ENCODE measurements at places on chromosomes 1 and 21.

- no peak for DNase-seq
Measured at GRCh38 chr1:27591622-27592021, 12.3 kb downstream of the AHDC1 start.

DNA sequence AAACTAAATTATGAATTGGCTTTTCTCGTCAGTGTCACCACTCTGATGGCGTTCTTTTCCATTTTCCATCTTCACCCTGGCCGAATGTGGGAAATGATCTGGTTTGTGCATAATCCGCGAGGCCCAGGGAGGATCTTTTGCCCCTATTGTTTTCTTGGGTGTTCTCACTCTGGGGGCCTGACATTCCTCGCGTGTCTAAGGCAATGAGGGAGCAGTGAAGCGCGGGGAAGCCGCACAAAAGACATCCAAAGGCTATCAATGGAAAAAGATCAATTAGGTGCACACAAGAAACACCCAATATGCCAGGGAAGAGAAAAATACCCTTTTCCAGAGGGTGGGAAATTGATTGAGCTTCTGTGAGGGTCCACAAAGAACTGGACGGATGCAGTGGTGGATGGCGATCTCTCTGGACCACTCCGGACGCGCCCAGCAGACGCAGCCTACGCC lies 941 bp upstream of the C1orf21 start:
- no peak for DNase-seq

- no peak for DNase-seq
Measured at GRCh38 chr21:15534450-15534886, 195.3 kb upstream of the USP25 start.

DNA sequence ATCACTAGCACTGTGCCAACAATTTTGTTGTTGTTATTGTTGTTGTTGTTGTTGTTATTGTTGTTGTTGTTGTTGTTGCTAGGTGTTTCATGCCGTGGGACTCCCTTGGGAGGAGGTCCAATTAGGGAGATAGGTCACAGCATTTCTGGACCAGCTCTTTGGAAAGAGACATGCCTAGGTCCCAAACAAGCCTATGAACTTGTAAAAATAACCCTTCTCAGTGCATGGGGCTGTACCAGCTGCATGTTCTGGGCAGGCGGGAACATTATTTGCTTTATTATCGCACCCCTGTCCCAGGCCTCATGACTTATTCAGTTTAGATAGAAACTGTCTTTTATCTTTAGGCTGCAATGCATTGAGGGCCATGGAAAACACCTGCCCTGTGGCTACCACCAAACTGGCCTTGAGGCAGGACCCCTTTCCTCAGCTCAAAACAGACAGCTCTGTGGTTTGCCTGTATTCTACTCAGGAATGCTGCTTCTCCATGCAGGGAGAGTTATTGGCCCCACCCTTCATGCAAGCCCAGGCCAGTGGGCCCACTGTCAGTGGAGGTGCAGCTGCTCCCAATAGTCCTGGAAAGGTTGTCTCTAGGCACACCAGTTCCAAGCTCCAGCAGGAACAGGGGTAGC lies 386.5 kb upstream of the BRINP3 start:
- DNase-seq: no peak

DNA sequence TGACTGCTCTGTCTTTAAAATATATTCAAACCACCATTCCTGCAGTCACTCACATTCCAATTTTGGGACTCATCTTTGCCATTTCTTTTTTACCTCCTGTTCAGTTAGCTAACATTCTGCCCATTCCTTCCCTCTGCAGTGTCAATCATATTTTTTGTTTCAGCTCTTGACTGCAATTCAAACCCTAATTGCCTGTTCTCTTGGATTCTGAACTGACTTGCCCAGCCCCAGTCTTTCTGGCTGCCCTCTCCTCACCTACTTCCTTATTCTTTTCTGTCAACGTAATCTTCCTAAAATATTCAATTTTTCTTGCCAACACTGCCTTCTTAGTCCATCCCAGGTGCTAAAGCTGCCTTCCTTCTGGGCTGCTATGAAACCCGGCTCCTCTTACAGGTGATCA lies 6.1 kb downstream of the PRDM2 start:
- no peak for DNase-seq

GRCh38 chr1:212256369-212256768 lies 28.8 kb upstream of the PPP2R5A start:
- DNase-seq: no peak

GRCh38 chr1:33126411-33127000 lies 45.6 kb downstream of the AZIN2 start:
- no peak for DNase-seq

Data from stimulated activated CD8-positive, alpha-beta memory T cell treated with anti-CD3 and anti-CD28 coated beads, Interleukin-7, amount 100 ng/mL, for 4 hours (primary cell).